Stimulated activated CD4-positive, alpha-beta T cell treated with anti-CD3 and anti-CD28 coated beads, Interleukin-15, amount 100 ng/mL, for 1 hour (primary cell): ENCODE measurements at places on chromosomes 3 and 15.

GRCh38 chr3:190088890-190089289 is 31.8 kb downstream of the P3H2 start:
- no peak for DNase-seq

DNA sequence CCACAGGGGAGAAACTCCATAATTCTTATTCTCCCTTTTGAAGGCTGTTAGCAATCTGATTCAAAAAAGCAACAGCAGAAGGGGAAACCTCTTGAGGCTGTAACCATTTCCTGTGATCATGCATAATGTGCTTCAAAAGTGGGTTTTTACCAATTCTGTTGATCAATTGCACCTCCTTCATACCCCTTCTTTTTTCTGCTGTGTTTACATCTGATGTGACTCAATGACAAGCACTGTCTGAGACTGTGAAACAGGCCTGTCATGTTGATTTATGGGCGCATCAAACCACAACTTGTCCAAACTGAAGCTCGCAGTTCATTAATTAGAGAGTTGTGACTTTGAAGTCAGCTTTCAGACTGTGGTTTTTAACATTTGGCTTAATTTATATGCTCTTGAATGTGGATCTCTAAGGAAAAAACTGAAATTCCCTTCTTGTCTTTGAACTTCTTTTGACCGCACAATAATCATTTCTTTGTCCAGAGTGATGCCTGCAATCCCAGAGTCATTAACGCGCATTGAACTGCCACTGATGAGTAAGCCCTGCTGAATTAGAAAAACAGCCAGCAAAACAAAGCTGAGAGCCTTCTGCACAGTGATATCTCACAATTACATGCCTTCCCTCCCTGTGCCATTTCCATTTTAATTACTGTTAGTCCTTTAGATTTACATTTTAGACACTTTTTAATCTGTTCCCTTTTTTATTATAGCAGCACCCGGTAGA is 532.8 kb downstream of the FOXP1 start:
- no peak for DNase-seq

DNA sequence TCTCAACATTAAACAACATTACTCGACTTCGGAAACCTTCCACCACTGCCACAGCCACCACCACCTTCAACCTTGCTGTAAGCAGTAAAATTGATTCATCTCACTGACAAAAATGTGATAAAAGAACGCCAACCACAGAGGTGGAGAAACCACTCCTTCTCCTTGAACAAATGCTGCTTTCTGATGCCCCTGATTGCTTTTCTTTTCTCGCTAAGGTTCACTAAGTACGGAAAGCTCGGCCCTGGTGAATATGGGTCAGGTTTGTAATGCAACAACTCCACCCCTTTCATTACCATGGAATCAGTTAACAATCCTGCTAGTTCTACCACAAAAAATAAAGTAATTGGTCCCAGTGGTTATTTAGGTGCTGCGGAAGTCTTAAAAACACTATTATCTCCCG is 44.9 kb downstream of the MEIS2 start:
- no peak for DNase-seq

DNA sequence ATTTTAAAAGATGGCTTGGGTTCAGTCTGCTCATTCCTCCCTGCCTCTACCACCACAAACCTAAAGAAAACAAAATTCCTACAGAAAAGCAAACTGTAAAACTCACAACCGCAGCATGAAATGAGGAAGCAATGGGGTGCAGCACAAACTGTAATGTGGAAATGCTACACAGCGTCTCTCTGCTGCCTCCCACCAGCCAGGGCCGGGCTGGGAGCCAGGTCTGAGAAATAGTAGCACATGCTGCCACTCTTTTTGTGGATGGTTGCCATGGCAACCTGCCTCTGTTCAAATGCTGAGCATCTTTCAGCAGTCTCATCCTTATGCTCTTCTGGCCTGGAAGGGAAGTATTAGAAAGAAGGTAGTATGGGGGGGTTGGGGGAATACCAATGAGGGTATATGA is 55.4 kb downstream of the EOMES start:
- DNase-seq, result no peak

DNA sequence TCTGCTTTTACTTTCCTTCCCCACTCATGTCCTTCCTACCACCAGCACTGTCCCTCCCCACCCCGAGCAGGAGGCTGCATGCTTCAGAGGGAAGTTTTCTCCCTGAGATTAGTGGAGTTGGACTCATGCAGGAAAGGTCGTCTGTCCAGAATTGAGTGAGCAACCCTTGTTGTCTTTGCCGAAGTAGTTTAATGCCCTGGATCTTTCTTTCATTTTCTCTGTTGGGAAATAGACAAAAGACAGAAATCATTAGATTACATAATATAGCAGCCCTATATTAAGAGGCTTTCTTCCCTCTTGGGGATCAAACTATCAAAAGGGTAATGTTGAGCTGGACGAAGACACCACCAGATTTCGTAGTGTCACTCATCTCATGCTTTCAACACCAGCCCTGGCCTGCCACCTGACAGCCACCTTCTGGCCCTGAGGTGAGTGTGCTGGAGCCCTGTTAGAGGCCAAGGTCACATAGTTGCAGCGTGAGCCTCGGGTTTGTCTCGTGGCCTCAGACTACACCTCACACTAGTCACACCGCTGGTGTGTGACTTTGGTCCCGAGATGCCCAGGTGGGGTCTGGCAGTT is 231.0 kb downstream of the ITPR1 start:
- no peak for DNase-seq

GRCh38 chr15:62400778-62401177 is 235.7 kb upstream of the C2CD4B start:
- no peak for DNase-seq

- no peak for DNase-seq
Observed at GRCh38 chr3:133987948-133988484, 41.7 kb downstream of the SLCO2A1 start.

GRCh38 chr3:18122264-18122663 is 302.9 kb downstream of the SATB1 start:
- no peak for DNase-seq

GRCh38 chr3:24142127-24142526 is 197.0 kb downstream of the NR1D2 start:
- DNase-seq, result no peak

GRCh38 chr3:112111785-112112402 is 21.2 kb downstream of the GCSAM start:
- peak; percentile 20 for DNase-seq

GRCh38 chr3:4665197-4665596 is 172.0 kb downstream of the ITPR1 start:
- DNase-seq, result no peak

DNA sequence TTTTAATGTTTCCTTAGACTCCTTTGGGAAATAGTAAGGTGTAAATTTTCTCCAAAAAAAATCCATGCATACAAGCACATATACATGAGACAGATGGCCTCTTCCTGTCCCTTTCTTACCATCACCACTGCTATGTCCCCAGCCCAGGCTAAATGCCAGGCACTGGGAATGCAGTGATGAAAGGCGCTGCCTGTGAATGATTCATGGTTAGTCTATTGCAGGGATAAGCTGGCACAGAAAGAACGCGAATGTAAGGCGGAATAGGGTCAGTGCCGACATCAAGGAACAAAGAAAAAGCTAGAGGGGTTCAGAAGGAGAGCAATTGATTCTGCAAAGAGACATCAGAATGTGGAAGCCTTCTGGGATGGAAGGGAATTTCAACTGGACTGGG is 36.2 kb upstream of the CFAP161 start:
- DNase-seq, result no peak

DNA sequence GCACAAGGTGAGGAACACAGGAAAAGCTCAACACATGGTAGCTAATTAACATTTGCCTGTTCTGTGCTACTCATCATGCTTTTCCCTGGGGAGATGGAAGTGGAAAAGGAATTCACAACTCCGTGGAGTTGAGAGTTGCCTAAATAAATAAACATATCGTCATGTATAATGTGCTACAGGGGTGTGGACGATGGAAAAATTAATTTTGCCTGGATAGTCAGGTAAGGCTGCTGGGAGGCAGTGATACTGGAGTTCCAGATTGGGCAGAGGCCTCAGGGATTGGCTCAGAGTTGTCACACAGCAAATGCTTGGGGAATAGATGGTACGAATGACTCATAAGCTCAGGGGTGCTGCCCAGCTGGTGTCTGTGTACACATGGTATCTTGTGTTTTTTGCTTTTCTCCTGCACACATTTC is 3.1 kb upstream of the ABHD6 start:
- DNase-seq, result no peak

DNA sequence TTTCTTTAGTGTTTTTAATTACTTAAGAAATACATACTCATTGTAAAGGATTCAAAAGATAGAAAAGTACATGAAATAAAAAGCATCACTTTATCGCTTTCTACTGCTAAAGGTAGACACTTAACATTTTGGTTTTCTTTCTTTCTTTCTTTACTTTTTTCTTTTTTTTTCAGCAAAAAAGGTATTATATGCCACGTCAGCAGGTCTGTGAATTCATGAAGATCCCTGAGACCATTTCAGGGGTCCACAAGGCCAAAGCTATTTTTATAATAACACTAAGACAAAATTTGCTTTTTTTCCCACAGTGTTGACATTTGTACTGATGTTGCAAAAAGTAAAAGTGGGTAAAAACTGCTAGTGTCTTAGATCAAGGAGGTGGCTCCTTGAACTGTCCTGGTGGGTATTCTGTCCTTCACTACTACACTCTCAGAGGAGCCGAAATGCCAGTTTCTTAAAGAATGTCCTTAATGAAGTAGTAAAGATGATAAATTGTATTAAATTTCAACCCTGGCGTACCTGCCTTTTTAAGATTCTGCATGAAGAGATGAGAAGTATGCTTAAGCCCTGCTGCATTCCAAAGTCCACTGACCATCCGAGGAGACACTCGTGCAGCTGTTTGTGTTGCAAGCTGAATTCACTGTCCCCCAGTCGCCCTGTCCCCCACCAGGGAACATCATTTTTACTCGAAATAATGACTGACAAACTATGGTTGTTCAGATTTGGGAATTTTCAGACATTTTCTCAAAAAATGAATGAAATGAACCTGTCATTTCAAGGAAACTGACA is 106.7 kb upstream of the PIAS1 start:
- DNase-seq, result no peak
